ENCODE measurements at places on chromosomes 4 and X. TPM values are rescaled to one million over a fixed set of nuclear protein-coding genes. Genes with fewer than 3 reads are reported as not detected.

The POU4F2 gene
- total RNA-seq, result not detected

The FAT1 gene
- 125 TPM for total RNA-seq

The ZDHHC15 gene
- not detected for total RNA-seq

The DOK7 gene
- 0.39 TPM for total RNA-seq

The XG gene
- 0.08 TPM for total RNA-seq

The STOX2 gene
- 2.3 TPM for total RNA-seq

The PAGE4 gene
- total RNA-seq, result not detected

Data from A549 treated with AZD2906 at 1 μM for 4 hours (cell line).